ENCODE measurements at places on chromosomes 5 and 9. TPM values are rescaled to one million over a fixed set of nuclear protein-coding genes. Genes with fewer than 3 reads are reported as not detected.

Gene TLE1
- 1.8 TPM for total RNA-seq

Gene TRPM6
- total RNA-seq = not detected

DNA sequence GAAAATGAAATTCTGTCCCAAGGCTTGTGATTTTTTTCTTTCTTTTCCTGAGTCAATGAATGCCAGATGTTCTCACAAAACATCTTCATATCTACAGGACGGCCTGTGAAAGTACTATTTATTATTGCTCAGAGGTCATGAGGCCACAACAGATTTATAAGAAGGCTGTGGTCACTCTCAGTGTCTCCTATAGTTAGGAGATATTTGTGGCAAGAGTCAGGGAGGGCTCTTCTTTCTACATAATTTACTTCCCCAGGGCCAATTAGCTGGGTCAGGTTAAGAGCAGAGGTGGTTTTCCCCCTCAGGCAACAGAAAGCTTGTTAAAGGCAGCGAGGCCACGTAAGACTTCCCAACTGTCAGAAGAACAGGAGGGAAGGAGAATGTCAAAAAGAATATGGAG is 248.7 kb downstream of the SLIT3 start:
- DNase-seq = no peak

DNA sequence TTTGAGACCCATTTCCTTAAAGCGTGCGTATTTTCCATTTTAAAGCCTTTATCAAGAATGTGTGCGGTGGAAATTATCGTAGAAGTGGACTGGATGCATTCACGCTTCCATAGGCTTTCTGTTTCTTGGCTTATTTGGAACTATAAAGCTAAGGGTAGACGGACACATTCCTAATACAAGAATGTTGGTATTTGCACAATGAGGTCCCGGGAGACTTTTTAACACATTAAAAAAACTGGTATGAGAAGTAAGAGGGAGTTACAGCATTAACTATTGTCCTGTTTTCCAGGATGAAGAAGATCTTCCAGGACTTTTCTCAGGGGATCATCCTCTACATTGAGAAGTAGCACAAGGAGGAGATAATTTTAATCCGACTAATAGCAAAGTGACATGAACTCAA is 653.0 kb downstream of the MTRR start:
- DNase-seq = no peak

- no peak for DNase-seq
Observed at GRCh38 chr9:72305102-72305546, 59.9 kb downstream of the ZFAND5 start.

GRCh38 chr5:67855523-67855922 is 360.0 kb upstream of the PIK3R1 start:
- DNase-seq = no peak

Gene PDE6A
- not detected for total RNA-seq

Gene SLC27A6
- not detected for total RNA-seq

Gene FAM120A
- 82.2 TPM for total RNA-seq

GRCh38 chr5:36089989-36090388 is 23.3 kb upstream of the UGT3A2 start:
- no peak for DNase-seq

DNA sequence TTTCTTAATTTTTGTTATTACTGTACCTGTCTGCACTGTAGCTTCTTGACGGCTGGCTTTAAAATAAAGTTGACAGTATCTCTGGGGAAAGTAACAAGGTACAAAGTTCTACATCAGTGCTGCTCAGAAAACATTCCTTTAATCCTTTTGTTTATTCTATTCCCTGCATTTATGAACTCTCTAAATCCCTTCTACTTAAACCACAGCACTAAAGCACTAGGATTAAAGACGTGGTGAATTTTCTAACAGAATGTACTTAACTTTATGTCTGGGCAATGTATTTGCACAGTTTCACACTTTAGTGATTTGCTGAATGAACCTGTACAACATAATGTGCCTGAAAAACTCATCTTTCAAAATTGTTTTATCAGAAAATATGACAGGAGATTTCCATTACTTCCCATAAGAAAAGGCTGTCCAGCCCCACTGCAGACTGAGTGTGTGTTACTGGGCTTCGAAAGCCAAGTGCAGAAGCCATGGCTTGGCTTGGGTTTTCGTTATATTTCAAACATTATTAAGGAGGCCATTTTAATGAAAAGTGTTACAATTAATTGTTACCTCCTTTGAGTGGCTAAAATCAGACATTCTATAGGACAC is 43.8 kb downstream of the LHFPL2 start:
- no peak for DNase-seq

DNA sequence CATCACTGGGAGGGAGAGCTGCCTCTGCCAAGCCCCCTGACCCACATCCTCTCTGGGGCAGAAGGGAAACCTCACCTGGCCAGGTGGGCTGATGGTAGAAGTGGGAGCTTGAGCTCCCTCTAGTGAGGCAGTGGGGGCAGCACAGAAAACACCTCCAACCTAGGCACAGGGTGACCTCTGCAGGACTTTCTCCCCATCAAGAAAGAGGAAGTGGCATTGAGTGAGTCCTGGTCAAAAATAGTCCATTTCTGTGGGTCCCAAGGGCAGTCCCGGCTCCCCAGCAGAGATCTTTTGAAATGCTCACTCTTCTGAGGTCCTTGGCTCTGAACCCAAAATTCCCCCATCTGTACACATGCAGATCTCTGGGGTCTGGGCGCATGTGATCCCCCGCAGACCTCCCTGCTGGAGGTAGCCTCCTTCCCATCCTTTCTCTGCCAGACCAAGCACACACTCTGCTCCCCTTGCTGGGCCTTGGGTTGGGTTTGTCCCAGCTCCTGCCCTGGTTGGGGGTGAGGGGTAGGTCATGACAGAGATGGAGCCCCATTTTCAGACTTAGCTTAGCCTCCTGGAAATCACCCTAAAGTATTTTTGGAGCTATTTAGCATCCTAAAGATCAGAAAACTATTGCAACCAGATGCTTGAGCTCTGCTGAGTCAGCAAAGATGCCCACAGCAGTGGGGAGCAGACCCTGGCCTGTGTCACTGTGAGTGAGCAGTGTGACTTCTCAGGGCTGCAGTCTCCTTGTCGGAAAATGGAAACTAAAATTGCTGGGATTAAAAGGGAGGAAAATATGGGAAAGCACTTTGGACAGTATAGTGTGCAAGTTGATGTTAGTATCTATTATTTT is 41.6 kb upstream of the LCP2 start:
- peak; percentile 84 for DNase-seq

Gene WDR31
- 0.96 TPM for total RNA-seq

DNA sequence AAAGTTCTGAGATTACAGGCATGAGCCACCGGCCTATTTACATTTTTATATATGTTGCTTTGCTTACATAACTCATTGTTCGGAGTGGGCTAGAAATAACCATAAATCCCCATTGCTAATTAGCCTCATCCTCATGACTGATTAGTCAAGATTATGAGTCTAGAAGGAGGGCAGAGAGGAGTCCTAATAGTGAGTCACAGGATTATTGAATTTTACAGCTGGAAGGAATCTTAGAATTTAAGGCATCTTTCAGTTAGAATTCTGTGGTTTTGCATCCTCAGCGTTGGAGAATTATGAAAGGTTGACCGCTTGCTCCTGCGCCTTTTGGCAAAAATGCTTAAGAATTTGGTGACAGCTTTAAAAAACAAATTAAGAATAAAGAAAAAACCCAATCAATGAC is 2.6 kb upstream of the PBX3 start:
- no peak for DNase-seq

DNA sequence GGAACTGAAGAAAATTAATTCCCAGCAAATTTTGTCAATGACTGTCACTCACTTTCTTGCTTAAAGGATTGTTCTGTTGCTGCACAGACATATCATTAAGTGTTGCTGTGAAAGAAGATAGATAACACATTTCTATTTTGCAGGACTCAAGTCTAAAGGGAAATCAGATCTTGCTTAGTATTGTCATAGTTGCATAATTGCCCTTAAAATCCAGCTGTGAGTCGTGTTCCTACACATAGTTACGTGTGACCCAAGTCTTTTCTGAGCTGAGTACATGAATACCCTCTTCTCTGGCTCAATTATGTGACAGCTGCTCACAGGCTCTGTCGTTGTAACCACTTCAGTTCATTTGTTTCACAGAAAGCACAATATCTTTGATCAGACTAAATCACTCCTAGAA is 390.8 kb downstream of the DTWD2 start:
- no peak for DNase-seq

GRCh38 chr9:104831681-104832080 is 67.8 kb downstream of the NIPSNAP3B start:
- DNase-seq = no peak

Gene FOXD4L4
- 0.42 TPM for total RNA-seq

Gene PHF19
- total RNA-seq = 143 TPM

- DNase-seq = no peak
Observed at GRCh38 chr9:34279411-34279810, 49.7 kb downstream of the KIF24 start.

DNA sequence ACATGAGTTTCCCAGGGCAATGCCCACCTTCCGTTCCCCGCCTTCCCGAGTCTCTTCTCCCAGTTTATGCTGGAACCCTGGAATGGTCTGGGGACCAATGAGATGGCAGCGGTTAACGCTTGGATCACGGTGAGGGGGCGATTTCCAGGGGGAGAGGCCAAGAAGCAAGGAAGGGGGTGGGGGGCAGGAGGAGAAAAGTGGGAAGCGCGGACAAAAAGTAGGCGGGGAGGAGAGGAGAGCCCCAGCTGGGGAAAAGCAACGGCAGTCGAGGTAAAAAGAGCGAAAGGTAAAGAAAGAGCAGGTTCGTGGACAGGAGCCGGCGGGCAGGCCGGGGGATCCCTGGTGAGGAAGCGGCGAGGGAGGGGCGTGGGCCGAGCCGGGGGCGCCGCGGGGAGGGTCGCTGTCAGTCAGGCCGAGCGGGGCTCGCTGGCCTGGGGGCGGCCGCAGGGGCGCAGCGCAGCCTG is 508 bp upstream of the SNCAIP start:
- no peak for DNase-seq

DNA sequence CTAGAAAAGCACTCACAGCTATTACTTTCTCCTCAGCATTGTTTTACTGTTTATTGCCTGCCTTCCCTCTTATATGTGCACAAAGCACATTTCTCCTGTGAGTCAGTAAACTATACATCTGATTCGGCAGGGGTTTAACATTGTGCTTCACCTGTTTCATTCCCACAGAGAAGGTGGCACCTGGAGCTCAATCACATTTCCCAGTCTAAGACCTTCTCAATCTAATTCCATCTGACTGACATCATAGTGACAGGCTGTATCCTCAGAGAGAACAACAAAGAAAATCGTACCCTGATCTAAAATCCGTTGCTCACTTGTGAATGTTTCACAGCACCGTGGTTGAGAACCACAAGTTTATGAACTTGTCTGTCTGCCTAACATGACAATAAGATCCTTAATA is 92.4 kb upstream of the CAST start:
- no peak for DNase-seq

Gene STKLD1
- 1.3 TPM for total RNA-seq

Gene NIPSNAP3A
- 12.7 TPM for total RNA-seq

GRCh38 chr5:8598356-8598755 is 729.4 kb downstream of the MTRR start:
- no peak for DNase-seq

DNA sequence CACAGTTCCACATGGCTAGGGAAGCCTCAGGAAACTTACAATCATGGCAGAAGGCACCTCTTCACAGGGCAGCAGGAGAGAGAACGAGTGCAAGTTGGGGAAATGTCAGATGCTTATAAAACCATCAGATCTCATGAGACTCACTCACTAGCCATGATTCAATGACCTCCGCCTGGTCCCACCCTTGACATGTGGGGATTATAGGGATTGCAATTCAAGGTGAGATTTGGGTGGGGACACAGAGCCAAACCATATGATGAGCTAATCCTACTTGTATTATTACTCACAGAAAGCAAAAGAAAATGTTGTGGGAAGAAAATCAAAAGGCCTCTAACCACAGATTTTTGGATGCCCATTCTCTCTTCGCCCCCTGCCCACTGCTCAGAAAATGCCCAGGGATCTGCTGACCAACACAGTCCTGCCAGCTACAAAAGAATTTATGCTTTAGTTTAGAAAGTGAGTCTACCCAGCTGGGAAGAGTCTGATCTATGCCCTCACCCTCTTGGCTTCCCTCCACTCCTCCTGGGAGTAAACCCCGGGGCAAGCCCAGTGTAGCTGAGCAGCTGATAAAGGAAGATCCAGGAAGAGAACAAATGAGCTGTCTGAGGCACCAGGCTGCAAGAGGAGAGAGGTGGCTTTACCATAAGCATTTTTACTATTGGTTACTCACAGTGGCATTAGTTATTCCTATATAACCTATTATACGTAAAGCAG is 53.1 kb downstream of the RNF130 start:
- DNase-seq = no peak

DNA sequence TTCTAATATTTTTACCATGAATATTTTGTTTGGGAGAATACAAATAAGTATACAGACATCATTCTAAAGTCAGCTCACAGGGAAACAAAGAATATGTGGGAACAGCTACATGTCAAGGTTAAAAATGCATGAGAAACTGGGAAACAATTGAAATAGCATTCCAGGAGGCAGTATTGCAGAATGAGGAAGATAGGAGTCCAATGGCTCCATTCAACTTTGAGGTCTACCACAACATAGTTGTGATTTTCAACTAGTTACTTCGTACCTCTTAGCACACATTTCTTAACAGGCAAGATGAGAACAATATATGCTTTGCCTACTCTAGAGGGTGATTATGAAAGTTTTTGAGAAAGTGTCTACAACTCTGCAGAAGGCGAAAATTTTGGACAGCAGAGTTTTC is 35.2 kb upstream of the CAST start:
- no peak for DNase-seq

Gene PCDHGA9
- total RNA-seq = 0.19 TPM

GRCh38 chr5:151215546-151215880 is 8.4 kb downstream of the CCDC69 start:
- no peak for DNase-seq
